HFF-Myc (cell line): ENCODE measurements at places on chromosomes 2 and 18.

DNA sequence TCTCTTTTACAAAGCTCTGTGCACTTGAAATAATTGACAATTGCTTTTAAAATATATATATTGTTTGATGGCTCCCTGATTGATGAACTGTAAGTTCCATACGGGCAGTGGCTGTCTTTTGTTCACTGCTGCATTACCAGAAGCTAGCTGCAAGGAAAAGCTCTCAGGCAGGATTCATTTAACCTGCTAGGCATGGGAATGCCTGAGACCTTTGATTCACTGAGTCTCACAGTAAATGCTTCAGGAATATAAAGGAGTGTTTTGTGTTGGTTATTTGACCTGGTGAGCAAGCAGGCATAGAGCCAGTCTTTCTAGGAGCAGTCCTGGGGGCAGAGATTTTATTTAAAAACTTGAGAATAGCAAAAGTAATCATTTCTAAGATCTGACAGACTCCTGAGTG lies 193.2 kb upstream of the ITGA4 start:
- DNase-seq: no peak

DNA sequence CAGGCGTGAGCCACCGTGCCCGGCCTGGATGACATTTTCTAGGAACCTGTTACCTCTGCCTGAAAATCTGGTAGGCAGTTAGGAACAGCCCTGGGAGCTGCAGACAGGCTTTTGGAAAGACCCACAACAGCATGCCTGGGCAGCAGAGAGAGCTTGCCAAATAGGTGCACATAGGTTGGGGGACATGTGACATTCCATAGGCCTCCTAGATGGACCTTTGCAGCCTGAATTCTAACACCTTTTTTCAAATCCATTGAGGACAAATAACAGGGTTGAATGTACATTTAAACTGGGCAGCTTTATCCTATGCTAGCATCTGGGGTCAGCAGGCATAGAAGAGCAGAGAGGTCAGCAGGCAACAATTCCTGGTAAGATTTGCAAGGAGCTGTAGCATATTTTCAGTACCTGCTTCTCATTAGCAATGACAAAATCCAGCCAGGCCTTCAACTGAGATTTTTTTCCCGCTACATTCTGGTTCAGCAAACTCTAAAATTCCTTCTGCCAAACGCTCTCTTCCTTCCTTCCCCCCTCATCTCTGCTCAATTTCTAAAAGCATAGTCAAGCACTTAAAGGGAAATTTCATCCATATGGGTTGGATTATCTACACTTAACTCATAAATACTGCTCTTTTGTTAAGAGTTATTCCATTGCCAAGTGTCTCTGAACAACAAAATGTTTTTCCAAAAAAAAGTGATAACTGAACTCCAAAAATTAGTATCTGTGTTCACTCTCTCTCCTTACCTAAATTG lies 75.2 kb downstream of the SOWAHC start:
- peak; percentile 20 for DNase-seq

DNA sequence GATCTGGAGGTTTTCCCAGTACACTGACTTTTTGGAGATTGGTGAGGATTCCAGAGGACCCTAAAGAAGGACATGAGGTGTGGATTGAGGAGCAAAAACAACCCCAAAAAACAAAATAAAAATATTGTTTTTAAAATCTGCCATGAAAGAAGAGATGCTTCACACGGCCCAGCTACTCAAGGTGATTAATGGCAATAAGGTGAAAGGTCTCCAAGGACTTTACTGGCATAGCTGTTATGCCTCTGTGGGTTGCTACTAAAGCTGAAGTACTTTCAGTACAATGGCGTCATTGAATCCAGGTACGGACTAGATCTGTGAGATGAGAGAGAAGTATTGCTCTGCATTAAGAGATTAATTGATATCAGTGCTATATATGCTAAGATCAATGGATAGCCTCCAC lies 606.4 kb downstream of the TDRD15 start:
- DNase-seq: no peak

GRCh38 chr2:120338015-120338414 lies 7.9 kb upstream of the INHBB start:
- DNase-seq: no peak

GRCh38 chr2:178330175-178331017 lies 120.6 kb downstream of the PRKRA start:
- DNase-seq: no peak

DNA sequence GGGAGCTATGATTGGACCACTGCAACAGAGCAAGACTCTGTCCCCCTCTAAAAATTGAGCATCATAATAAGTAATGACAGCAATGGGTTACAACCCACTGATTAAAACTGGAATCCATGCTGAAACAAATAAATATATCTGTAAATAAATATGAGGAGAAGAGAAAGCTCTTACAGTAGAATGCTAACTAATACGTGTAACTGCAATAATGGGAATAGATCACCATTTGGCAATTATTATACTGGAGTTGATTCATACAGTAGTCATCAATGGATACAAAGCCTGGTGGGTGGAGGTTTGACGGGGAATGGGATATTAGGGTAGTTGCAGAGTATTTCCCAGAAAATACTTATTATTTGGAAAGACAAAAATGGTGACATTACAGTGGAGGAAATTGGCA lies 6.1 kb upstream of the INO80B start:
- no peak for DNase-seq
